BJ (cell line): ENCODE measurements at places on chromosomes 3 and 15. TPM values are rescaled to one million over a fixed set of nuclear protein-coding genes. Genes with fewer than 3 reads are reported as not detected.

Gene SLC51A
- not detected in 2 replicates for polyA plus RNA-seq

Gene IQCF5
- not detected in 2 replicates for polyA plus RNA-seq

- no peak for DNase-seq
Observed at GRCh38 chr15:28873585-28874190, 12.1 kb upstream of the APBA2 start.

- DNase-seq = no peak
Observed at GRCh38 chr3:187943677-187944389, 198.6 kb upstream of the BCL6 start.

Gene CFAP161
- polyA plus RNA-seq = not detected in 2 replicates

GRCh38 chr3:107208796-107209195 is 168.4 kb upstream of the CCDC54 start:
- no peak for DNase-seq

DNA sequence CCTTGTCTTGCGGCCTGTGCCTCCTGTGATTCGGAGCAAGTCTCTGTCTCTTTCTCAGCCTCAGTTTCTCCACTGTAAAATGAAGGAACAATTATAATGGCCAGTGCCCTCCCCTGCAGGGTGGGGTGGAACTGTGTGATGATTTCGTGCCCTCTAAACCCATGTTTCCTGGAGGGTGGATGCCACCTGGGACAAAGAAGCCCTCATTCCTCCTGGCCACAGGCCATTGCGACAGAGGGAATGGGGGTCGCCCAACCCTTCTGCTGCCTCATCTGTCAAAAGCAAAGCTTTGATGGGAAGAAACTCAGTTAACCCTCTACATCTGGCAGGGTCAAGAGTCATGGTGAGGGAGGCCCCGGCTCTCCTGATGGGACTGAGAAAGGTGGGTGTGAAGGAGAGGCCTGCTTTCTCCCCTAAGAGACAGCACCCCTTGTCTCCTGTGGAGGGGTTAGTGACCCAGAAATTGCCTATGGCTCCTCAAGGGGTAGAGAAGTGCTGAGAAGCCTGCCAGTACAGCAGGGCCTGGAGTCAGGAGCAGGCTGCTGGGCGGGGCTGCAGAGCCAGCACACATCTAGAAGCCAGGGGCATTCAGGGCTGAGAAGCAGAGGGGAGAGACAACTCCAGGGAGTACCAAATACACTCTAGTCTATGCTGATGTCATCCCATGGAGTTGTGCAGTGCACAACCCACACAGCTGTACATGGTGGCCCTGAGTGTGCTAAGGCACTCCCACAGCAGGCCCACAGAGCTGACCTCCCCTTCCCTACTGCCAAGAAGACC is 61.0 kb downstream of the PLXNA1 start:
- DNase-seq = no peak

Gene USP3
- polyA plus RNA-seq = 13.3 and 17.2 TPM in 2 replicates

DNA sequence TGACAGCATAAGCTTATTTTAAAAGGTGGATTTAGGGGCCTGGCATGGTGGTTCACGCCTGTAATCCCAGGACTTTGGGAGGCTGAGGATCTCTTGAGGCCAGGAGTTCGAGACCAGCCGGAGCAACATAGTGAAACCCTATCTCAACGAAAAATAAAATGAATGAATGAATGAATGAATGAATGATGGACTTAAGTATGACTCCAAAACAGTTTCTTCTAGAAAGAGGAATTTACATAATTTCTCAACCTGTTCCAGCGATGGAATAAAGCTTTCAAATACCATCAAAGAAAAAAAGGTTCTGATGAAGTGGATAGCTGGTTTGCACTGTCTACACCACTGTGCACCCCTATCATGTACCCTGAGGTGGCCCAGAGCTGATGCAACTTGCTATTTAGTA is 20.1 kb upstream of the NR2C2 start:
- DNase-seq = no peak
